Kasumi-1 (cell line): ENCODE measurements at places on chromosomes 6 and 20.

DNA sequence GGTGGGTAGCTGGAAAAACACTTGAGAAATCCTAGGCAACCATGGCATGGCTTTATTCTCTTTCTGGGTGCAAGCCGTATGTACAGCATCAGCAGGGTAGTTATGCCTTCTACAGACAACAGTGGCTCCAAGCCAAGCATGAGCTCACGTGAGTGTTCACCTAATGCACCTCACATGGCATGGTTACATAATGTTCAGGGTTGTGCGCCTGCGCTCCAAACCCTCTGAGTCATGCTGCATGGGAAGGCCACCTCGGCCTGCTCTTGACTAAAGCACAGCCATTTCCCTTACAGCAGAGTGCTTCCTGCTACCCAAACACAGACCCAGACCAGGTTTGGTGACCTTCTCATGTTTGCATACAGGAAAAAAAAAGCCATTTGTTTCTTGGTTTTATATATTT lies 96.2 kb downstream of the VIP start:
- DNase-seq: no peak

DNA sequence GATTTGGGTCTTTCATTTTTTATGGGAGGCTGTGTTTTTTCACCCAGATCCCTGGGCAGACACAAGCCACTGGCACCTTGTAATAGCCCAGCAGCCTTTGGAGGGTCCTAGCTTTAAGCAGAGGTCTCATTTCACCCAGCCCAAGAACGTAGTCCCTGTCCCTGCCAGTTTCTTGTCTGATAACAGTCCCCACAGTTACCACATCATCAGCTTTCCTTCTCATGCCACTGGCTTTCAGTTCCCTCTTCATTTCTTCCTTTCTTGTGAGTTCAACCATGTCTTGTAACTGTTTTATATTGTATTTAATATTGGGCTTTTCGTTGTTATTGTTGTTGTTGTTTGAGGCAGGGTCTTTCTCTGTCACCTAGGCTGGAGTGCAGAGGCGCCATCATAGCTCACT lies 10.6 kb downstream of the PNPLA1 start:
- no peak for DNase-seq

DNA sequence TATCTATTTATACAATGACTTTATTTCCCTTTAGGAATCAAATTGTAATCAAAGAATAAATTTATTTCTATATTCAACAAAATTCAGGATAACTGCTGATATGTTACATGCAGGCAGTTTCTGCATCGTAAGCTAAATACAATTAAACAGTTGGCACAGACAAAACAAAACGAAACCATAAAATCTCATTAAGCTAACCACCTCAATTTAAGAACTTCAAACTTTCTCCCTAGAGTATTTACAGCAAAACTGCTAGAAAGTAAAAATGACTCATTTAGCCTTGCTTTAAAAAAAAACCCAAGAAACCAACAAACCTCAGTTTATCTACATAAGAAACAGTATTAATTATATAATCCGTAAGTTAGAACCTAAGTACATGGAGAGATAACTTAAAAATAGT lies 17.1 kb downstream of the SSR1 start:
- DNase-seq: no peak

GRCh38 chr6:169831450-169832246 lies 80.2 kb downstream of the ERMARD start:
- peak; percentile 61 for DNase-seq

GRCh38 chr6:133802861-133803260 lies 86.1 kb upstream of the TCF21 start:
- no peak for DNase-seq

DNA sequence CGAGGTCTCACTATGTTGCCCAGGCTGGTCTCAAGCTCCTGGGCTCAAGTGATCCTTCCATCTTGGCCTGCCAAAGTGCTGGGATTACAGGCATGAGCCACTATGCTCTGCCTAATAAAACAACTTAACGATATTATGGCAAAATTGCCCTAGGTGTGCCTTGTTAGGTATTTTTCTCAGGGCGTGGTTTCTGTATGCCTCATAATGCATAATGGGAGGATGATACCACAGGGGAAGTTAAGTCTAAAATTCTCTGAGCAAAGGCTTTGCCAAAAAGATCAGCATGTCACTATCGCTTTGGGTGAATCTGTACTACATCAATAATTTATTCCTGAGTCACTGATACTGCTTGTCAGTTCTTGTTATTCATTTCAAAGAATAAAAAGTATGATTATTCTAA lies 15.9 kb upstream of the LOC128125822 start:
- DNase-seq: no peak

DNA sequence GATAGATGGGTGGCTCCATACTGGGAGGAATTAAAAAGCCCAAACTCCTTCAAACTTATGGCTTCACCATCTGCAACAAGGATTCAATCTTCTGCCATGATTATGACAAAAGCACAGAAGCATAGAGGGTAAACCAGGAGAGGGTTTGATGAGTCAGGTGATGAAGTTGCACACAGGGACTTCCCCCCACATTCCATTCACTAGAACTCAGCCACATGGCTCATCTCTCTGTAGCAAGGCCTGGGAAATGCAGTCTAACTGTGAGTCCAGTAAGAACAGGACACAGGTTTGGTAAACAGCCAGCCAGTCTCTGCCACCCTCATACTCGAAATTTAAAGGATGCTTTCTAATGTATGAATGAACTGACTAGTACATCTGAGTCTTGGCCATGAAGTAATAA lies 142.9 kb downstream of the HIVEP2 start:
- no peak for DNase-seq

DNA sequence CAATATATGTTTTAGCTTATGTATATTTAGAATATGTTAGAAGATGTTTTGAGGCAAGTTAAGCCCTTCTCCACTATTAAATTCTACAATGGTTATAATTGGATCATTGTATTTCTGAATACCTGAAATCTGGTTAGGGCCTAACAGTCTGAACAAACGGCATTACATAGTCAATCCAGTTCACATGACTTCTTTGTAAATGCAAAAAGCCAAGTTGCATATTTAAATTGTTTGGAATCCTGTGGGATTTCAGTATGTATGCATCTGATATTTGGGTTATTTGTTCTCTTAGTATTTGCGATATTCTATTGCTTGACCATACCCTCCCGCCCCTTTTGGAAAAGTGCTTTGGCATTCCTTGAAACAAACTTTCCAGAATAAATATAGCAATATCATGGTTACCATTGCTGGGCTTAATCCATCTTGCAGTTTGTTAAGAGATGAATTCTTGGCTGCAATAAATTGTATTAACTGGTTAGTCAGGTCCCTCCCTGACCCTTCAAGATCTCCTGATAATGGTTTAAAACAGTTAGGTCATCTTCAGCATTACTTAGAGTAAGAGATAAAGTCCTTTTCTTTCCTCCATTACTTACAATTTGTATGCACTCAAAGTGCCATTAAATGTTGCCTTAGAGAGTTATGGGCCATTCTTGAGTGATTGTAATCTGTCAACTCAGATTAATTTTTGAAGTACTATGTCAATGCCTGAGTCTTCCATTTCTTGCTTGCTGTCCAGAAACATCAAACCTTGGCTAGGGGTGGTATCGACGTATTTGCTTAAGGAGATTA lies 36.5 kb downstream of the LRRC1 start:
- no peak for DNase-seq

GRCh38 chr6:83696674-83697073 lies 12.2 kb downstream of the SNAP91 start:
- no peak for DNase-seq

- DNase-seq: no peak
These were observed 23.6 kb upstream of the DNAAF9 start for GRCh38 chr20:3431109-3431508.

GRCh38 chr6:118675225-118675624 lies 23.8 kb upstream of the CEP85L start:
- DNase-seq: no peak

DNA sequence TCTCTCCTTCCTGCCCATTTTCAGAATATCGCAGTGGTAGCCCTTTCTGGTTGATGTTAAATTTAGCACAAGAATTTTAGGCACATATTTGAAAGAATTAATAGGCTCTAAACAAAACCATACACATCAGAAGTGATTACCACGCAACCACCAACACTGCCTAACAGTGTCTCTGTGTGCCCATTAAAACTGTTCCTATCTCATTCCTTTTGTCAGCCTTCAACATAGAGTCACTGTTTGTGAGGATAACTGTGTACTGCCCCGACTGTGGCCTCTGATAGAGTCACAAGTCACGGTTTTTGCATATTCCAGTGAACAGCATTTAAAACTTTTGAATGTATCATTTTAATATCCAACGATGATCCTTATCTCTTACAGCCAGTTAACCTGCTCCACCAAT lies 116.8 kb upstream of the TNFAIP3 start:
- DNase-seq: no peak

GRCh38 chr6:15405129-15406068 lies 159.5 kb downstream of the JARID2 start:
- no peak for DNase-seq

DNA sequence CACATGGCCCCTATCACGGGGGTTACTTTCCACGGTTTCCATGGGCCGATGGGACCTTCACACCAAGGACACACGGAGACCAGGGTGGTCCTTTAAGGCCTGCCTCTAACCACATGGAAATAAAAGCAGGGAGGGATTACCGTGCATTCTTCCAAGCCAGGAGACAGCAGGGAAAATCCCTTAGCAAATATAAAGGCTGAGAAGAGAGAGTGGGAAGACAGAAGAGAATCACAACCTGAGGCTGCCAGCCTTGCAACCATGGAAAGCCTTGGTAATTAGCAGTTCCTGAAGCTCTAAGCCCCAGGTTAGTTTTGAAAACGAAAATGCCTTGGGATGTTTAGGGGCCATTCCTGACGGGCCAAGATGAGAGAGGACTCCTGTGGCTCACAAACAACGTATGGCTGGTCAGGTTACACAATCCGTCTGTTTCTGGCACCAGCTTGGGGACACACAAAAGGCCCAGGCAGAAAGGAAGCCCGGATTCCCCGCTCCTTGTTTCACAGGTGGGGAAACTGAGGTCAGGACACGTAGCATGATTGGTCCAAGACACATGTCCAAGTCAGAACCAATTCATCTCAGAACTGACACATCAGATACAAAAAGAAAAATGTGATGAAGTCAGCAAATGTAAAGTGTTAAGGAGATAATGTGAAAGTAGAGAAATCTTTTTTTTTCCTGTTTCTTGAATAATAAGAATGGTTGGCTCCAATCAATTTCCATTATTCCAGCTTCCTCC lies 2.8 kb downstream of the PREX1 start:
- no peak for DNase-seq

GRCh38 chr6:125262016-125263013 lies 39.5 kb downstream of the HDDC2 start:
- peak; percentile 4 for DNase-seq
